ENCODE measurements at places on chromosomes 3 and 15.

- DNase-seq = no peak
These were observed 170.3 kb upstream of the CCDC54 start for GRCh38 chr3:107206945-107207344.

DNA sequence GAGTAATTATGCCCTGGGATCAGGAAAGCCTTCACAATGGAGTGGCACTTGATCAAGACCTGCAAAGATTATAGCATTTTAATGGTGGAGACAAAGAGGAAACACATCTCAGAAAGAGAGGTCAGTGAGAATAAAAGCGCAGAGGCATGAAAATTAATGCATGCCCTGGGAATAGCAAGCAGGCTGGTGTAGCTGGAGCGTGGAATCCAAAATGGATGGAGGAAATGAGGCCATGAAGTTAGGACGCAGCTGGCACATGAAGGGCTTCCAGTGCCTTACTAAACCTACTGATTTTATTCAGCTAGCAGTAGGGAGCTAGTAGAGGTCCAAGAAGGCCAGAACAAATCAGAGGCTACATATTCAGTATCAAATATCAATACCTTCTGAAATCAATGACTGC, 38.1 kb downstream of the TMEM212 start:
- DNase-seq = no peak

- no peak for DNase-seq
These were observed 288.1 kb upstream of the NECTIN3 start for GRCh38 chr3:110783541-110783940.

DNA sequence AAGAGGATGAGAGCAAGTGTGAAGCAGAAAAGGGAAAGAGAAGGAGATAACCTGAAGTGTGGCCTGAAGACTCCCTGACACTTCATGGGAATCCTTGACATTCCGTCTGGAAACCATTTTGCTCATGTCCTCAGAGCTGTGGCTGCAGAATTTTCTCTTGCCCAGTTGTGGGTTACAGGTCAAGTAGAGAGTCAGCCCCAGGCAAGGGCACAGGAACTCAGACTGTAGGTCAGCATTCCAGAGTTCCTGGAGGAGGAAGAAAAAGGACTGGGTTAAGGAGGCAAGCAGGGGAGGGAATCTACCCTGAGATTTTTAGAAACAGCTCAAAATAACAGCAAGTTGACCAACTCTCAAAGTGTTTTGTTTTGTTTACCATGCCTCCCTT, 4.1 kb upstream of the THSD4 start:
- no peak for DNase-seq

DNA sequence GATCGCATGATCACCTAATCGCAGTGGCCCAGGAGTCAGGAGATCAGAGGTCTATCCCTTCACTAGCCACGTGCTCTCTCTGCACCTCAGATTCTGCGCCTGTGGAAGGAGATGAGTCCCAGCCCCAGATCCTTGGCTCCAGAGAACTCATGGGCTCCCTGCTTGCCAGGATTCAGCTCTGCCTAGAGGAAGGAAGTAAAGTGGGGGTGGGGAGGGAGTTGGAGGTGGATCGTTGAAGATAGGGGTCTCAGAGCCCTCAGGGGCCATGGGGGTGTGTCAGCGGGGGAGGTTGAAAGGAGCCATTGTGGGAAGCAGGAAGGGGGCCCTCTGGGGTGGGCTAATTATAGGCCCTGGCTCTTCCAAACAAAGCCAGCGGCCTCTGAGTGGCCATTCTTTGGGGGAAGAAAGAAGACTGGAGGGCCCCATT, 11.3 kb upstream of the STRA6 start:
- no peak for DNase-seq

- DNase-seq = no peak
These were observed 38.8 kb upstream of the PCSK6 start for GRCh38 chr15:101528108-101528916.

- DNase-seq = no peak
These were observed 533.0 kb upstream of the SEMA6D start for GRCh38 chr15:47184003-47184907.

GRCh38 chr15:47460795-47461573, 256.3 kb upstream of the SEMA6D start:
- DNase-seq = no peak

- DNase-seq = no peak
These were observed 258.7 kb downstream of the TLE3 start for GRCh38 chr15:69838994-69839393.

DNA sequence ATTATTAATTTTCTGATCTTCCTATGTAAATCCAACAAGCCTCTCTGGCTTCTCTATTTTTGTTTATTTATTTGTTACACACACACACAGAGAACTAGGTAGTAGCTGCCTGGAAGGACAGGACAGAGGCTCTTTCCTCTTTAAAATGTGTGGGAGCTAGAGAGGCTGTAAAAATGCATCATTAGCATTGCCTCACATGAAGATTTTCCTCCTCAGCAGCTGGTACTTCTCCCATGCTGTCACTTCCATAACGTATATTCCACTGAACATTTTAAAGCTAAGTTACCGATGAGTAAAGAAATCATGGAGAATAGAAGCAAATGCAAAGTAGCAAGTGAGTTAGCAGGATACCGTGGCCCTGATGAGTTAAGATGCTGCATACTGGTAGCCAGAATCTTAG, 63.9 kb downstream of the IMPG2 start:
- no peak for DNase-seq

- DNase-seq = no peak
These were observed 27.9 kb downstream of the PLA1A start for GRCh38 chr3:119625451-119626153.

DNA sequence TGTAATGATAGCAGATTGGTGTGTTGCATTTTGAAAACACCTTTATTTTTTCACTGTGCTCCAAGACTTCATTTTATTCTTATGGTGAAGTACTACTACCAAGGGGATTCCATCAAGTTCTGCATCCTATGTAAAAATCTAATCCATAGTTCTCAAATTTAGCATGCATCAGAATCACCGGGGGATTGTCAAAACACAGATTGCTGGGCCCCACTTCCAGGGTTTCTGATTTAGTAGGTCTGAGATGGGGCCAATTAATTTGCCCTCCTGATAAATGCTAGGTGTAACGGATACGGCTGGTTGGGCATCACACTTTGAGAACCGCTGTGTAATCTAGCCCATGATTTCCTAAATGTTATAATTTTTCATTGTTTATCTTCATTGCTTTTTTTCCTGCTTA, 692 bp downstream of the ZWILCH start:
- DNase-seq = no peak

- DNase-seq = no peak
These were observed 179.1 kb upstream of the LPP start for GRCh38 chr3:187974871-187975271.
